NCI-H1694 treated with DMSO at 0.1 percent for 48 hours (cell line): ENCODE measurements at places on chromosomes 5 and 9.

DNA sequence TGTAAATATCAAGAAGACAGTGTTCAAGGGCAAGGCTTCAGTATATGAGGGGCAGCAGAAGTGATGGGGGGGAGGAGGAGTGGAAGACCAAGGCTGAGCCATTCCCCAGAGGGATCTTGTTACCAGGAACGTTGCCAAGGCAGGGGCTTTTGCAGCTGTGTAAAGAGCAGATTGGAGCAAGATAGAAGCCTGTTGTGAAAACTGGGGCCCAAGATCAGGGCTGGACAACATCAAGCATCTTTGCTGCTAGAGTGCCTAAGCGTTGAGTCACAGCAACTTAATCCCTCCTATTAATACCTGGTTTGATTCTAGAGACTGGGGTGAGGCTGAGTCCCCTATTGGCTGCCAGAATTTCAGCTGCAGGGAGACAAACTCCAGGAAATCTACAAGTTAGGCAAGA is 18.4 kb upstream of the ERCC6L2 start:
- DNase-seq, result peak; percentile 1

DNA sequence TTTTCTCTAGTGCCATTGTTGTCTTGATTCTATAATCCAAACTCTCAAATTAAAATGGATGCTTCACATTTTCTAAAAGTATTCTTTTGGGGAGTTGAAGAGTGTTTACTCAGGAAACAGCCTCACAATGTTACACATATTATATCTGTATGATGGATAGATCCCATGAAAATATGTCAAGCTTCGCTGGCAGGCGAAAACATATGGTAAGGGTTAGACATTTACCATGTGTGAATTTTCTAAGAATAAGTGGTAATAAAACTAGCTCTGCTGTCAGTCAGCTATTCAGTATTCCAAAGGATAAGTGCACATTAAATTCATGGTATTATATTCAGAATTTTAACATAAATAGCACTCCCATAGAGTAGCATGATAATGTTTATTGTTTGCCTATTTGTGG is 13.3 kb upstream of the ADCY2 start:
- no peak for DNase-seq

GRCh38 chr5:2482778-2483177 is 268.7 kb downstream of the IRX2 start:
- no peak for DNase-seq

GRCh38 chr9:77957652-77958051 is 74.0 kb downstream of the GNAQ start:
- DNase-seq, result no peak

DNA sequence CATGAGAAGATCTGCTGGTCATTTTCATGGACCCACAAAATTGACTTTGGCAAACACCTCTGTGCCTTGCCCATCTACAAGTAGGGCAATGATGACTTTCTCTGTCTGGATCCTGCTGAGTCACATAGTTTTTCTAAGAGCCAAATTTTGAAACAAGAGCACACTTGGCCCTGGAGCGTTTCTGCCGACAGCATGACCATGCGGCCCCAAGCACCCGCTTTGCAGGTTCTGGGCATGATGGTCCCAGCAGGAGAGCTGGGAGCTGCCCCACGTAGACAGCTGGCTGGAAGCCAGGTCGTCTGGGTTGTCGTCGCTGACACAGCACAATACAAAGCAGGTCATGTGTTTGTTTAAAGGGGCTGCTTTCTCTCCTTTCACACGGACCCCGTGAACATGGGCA is 159.8 kb downstream of the SYK start:
- DNase-seq, result no peak

DNA sequence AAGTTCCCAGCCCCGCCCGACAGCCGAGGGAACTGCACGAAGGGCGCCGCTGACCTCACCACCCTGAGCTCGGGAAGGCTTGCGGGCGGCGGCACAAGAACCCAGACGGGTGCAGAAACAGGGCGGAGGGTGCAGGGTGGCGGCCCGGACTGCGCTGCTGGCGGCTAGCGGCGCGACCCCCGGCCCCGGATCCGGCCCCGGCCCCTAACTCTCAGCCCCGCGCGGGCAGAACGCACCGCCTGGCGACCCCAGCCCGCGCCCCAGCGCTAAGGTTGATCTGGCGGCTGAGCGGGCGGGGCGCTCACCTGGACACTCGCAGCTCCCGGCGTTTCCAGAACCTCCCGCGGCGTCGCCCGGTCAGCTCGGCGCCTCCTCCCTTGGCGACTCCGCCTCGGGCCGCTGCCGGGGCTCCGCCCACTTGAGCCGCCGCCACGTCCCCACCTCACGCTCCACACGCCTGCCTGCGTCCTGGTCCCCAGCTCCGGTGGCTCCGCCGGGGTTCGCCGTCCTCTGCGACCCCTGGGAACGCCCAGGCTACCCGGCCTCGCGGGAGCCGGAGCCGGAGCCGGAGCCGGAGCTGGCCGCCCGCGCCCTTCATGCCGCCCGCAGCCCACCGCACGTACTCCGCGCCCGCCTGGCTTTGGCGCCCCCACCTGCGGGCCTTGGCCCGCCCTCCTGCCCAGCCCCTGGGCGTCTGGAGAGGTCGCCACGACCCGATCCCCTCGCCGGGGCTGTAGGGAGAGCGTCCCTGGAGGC is at the start of gene P4HA2:
Gene P4HA2, minus strand, starts transcription at position 369 of the 756 bp plus-strand sequence. CDS start 9,227 bp downstream, outside the sequence.
- no peak for DNase-seq

DNA sequence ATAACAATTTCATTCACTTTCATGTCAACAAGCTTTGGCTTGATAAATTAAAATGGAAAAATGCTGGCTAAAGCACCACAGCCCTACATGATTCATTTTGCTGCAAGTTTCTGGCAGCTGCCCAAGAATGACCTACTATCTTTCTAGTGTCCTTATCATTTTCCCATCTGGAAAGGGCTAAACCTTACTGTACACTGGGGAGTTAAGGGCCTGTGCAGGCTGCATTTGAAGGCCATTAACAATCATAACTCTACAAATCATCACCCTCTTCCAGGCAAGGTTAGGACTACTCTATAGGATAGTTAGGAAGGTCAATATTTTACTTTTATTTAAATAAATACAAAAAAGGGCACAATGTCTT is 579.7 kb upstream of the ZNF608 start:
- DNase-seq, result no peak

DNA sequence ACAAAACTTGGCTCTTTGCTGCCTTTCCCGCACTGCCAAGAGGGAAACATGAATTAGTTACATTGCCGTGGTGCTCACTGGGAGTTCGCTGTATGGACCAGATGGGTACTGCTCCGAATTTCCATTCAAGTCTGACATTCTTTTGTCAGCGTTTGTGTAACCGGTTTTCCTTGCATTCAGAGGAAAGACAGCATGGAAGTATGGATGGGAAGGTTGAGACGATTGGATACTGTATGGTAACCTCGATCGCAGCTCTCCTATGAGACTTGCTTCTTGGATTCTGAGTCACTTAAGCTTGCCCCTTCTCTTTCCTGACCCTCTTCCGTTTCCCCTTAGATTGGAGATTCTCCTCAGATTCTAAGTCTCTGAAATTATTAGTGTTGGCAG is 625 bp upstream of the UBLCP1 start:
- DNase-seq, result no peak

GRCh38 chr9:105205787-105206495 is 38.5 kb upstream of the SLC44A1 start:
- DNase-seq, result no peak

- peak; percentile 31 for DNase-seq
Observed at GRCh38 chr5:137305971-137306602, 193.0 kb downstream of the SPOCK1 start.

DNA sequence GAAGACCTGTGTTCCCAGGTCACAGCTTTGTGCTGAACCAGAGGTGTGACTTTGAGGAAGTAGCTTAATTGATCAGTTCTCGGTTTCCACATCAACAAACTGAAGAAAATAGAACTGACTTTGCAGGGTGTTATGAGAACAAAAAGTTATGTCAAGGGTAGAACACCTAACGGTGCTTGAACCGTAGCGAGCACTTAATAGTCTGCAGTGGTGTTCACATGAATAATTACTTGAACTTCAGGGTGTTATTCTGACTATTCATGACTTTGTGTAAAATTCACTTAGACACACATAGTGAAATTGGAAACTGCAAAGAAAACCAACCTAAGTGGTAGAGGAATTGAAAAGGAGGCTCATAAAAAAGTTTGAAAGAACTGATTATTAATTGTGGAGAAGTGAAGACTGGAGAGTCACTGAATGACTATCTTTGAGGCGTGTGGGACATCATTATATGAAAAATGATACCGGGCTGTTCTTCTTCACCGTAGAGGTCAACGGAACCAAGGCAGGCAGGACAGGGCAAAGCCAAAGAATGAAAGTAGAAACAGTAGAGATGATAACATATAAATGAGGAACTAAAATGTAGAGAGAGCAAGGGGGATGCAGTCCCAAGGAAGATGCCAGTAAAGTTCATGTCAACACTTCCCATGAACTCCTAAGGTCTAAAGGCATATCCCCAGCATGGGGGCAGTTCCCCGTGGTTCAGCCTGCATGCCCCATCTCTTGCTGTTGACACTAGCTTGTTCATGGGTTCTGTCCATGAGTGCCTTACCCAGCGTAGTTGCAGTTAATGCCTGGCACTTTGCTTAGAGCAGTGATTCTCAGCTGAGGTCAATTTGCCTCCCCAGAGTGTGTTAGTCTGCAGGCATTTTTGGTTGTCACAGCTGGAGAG is 118.7 kb downstream of the ZNF462 start:
- no peak for DNase-seq

DNA sequence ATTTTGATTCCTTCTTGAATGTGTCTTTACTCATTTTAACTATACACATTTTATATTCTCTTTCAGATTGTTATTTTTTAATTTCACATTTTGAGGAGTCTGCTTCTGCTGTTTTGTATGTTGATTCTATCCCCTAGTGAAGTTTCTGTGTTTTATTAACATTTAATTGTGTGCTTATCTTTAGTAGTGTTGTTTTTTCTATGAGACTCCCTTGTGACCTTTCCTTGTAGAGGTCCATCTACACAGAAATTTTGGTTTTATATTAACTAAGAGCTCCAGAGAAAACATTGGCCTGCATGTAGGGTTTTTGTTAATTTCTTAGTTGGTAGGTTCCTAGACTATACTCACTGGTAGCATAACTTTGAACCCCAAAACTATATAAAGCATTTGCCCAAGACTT is 35.4 kb upstream of the IL13 start:
- no peak for DNase-seq

- no peak for DNase-seq
Observed at GRCh38 chr5:165425594-165425993, 1920.2 kb downstream of the MAT2B start.

- no peak for DNase-seq
Observed at GRCh38 chr9:91119679-91120078, 242.0 kb downstream of the AUH start.

GRCh38 chr9:133967024-133967741 is 24.9 kb downstream of the VAV2 start:
- DNase-seq, result no peak

DNA sequence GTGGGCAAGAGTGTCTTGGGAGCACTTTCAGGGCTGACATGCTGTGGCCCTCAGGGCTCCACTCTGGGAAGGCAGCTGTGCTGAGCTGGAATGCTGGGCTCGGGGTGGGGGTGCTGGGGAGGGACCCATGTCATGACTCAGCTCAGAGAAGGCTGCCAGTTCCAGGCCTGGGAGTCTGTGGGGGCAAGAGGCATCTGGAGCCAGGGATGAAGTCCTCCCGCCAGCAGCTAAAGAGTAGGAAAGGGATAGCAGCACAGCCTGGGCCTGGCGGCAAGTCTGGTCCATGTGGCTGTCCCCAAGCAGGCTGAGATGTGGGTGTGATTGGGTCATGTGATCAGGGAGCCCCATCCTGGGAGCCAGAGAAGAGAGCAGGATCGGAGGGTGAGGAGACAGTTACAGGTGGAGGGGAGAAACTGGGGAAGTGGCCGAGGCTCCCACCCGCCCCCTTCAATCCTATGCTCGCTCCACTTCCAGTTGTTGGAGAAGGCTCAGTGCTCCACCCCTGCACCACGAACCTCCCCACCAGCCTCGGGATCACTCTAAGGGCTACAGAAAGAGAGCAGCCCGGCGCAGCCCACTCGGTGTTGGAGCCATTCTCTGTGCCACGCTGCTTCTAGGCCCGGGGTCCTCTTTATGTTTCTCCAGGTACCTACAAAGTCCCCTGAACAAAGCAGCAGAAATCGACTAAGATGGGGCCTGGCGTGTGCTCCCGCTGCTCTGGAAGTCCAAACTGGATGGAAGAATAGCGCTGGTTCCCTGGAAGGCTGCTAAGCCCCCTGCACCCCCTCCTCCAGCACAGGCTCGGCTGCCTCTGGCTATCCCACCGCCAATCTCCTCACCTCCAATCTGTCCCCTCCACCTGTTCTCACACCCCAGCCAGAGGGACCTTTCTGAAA is 12.0 kb downstream of the PDGFRB start:
- DNase-seq, result no peak

DNA sequence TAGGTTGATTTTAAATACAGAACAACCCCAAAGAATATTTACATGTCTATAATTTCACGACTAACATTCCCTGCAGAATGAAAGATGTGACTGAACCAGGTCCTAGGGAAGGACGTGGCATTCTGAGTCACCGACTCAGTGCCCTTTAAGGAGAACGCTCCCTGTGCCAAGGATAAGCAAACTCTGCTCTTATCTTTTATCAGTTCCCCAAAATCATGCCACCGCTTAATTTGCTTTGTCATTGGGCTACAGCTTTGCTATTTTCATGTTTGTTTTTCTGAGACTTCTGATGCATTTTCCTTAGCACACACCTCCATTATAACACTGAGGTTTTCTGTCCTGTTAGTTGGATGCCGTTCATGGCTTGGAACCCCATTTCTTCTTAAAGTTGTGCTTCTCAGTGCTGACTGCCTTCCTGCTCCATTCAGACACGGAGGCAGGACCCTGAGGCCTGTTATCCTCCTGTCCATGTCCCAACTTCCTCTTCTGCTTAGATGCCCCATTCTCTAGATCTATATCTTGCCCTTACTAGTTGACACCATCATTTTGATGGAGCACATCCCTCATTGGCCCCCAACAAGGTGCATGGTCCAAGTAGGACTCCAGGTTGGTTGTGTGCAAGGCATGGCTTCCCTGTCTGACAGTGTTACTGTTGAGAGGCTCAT is 11.2 kb upstream of the SEMA4D start:
- DNase-seq, result no peak

GRCh38 chr9:72394066-72394465 is 29.1 kb upstream of the ZFAND5 start:
- no peak for DNase-seq

DNA sequence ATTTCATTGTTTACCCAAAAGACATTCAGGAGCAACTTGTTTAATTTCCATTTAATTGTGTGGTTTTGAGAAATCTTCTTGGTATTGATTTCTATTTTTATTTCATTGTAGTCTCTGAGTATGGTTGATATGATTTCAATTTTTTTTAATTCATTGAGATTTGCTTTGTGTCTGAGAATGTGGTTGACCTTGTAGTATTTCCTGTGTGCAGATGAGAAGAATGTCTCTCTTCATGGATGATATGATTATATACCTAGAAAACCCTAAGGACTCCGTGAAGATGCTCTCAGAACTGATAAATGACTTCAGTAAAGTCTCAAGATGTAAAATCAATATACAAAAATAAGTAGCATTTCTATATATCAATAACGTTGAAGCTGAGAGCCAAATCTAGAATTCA is 202.4 kb upstream of the CDH9 start:
- DNase-seq, result no peak

DNA sequence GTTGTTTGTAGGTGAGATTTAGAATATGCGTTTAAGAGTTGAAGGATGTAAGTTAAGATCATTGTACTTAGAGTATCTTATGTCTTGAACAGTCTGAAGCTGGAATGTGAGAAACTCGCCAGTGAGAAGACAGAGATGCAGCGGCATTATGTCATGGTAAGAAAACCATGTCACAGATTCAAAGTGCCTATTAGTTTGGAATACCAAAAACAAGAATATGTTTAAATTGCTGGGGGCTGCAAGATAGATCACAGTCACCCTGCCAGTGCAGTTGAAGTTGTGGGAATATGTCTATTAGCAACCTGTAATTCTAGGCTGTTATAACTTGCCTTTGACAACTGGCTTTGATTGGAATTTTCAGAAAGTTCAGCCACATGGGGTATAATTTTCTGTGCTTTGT is 3.0 kb downstream of the TLE4 start:
- no peak for DNase-seq
